ENCODE measurements at places on chromosomes 12 and 14.

GRCh38 chr12:87491089-87491488 is 538.1 kb downstream of the C12orf50 start:
- DNase-seq: no peak

GRCh38 chr12:55024575-55024974 is 4.8 kb downstream of the NEUROD4 start:
- DNase-seq: no peak

GRCh38 chr12:14567351-14568162 is at the start of gene PLBD1:
TSS of gene PLBD1 (minus strand) at chr12:14567883. CDS start at chr12:14567696, 187 bp downstream.
- peak; percentile 71 for DNase-seq

- DNase-seq: no peak
Observed at GRCh38 chr12:127620735-127621355, 646.1 kb upstream of the TMEM132C start.

DNA sequence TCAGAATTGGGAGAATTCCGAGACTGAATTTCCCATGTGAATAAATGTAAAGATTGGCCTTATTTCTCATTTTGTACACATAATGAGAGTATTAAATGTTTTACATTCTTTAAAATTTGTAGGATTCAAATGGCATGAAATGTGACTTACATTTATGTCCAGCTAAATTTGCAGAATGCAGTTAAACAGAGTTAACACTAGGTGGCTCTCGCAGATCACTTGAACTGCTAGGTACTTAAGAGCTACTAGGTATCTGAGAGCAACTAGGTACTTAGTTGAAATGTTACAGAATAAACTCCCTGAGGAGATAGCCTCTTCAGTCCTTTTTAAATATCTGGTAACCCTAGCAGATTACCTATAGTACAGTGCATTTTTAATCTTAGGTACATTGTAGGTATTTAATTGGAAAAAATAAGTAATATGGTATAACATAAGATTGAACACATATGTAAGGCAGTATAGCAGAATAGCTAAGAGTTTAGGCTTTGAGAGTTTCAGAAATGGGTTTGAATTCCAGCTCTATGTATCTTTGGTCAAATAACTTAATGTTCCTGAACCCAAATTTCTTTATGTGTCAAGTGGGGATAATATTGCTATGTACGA is 73.8 kb downstream of the KIAA0586 start:
- DNase-seq: peak; percentile 45

- no peak for DNase-seq
Observed at GRCh38 chr14:35414365-35414764, 9.8 kb upstream of the NFKBIA start.

- no peak for DNase-seq
Observed at GRCh38 chr12:91311081-91311480, 128.5 kb upstream of the DCN start.
